ENCODE measurements at places on chromosomes 2 and 18.

DNA sequence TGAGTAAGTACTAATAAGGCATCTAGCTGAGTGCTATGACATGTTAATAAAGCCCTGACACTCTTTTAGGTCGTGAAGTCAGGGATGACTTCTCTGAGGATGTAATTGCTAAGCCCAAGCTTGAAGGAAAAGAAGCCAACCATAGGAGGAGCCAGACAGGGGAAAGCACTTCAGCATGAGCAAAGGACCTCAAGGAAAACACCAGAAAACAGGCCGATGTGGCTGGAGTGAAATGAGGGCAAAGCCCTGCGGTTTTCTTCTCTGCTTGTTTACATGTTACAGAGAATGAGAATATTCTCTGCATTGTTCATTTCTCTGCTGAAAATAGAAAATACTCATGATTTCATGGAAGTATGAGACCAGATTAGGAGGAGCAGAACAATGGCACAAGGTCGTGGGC, 112.5 kb upstream of the ARHGAP28 start:
- no peak for DNase-seq

DNA sequence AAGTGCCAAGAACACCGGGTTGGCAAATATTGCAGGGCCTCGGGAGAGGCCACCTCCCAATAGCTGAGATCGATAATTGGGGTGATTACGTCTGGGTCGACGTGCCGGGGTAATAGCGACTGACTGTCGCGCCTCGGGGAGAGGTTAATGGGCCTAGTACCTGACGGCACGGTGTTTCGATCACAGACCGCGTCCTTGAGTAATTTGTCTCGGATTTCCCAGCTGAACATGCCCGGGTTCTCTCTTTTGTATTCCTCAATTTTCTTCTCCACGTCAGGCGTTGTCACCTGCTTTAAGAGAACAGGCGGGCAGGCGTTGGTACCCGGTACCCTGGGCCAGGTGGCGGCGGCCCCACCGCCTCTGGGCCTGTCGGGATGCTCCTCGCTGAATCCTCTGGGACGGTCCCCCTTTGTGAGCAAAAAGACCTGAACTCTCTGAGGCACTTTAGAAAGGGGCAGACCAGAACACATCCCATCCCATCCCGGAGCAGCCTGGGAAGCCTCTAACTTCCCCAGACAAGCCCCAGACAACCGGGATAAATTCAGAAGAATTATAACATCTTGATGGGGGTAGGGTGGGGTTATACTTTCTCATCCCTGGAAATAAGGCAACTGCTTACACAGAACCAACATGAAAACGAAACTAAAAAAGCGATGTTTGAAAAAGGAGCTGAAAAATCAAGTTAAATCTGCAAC, 3.3 kb downstream of the PAX3 start:
- no peak for DNase-seq

DNA sequence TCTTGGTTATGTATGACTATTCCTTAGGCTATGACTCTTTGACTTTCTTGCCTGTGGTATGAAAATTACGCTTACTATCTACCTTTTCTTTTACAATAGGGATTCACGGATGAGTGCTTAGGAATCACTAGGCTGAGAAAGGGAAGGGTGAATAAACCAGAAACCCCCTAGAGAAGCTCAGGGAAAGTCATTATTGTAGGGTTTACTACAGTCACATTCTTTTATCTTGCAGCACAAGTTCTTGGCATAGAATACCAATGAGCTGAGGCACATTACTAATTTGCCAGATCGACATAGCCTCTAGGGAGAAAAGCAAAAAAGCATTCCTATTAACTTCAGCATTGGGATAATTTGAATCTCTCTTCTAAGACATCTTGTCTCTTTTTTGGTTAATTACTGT, 103.3 kb downstream of the ST6GAL2 start:
- no peak for DNase-seq

DNA sequence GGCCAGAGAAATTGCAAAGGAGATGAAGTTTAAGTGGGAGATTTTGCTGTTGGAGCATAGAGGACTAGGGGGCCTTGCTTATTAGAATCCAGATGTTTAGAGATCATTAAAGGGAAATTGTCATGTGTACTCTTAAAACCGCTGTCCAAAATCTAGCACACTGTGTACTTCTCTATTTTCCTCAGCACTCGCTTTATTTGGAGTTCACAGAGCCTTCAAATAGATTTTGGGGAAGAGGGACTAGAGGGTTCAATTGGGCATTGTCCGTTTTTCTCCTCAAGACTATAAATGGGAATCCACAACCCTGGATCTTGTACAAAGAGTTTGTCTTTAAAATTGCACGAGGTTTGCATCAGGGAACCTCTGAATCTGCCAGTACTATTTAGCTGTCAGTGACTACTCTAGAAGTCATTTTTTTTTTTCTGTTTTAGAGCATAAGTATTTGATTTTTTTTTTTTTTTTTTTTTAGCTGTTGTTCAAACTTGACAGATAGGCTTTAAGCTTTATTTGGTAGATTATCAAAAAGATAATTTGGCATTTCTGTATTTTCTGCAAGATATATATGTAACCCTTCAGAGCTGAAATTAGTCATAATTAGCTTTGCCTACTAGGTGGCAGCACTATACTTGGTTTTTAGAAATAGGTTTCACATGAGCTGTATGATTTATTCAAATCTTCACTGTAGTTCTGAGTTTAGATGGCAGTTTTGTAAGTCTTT, 14.2 kb downstream of the PMS1 start:
- DNase-seq, result no peak

- DNase-seq, result no peak
These were observed 6.0 kb downstream of the DDX18 start for GRCh38 chr2:117820444-117820843.

- no peak for DNase-seq
These were observed 190.7 kb downstream of the NCKAP5 start for GRCh38 chr2:133377599-133377998.

DNA sequence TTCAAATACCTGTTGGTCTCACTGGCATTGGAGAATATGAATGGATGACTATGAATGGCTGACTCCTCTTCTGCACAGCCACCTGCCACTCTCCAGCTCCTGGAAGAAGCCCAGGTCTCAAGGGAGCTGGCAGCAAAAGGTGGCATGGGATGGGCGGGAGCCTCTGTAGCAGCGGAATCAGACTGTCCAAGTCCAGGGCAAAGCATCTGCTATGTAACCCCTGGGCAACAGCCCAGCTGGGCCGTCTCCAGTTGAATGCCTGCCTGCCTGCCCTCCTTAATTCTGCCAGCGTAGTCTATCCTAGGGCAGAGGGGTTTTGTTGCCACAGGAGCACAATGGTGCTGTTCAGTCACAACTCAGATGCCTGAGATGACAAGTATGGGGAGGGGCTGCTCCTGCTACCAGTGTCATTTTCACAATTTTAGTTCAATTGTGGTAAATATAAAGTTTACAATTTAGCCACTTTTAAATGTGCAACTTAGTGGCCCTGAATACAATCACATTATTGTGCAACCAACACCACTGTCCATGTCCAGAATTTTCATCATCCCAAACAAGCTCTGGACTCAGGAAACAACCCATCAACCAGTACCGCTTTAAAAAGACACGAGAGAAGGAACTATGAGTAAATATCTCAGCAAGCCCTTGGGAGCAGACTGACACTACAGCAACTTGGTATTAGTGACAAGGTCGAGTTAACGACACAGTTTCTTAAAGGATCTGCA, 115.2 kb downstream of the MYO5B start:
- DNase-seq, result no peak

DNA sequence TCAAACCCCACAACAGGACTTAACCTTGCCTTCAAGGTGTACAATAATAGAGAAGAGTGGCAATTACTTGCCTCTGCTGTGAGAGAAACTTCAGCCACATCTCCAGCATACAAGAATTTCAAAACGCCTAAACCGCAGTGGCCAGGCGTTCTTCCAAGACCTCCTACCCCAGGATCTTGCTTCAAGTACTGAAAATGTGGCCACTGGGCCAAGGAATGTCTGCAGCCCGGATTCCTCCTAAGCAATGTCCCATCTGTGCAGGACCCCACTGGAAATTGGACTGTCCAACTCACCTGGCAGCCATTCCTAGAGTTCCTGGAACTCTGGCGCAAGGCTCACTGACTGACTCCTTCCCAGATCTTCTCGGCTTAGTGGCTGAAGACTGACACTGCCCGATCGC, 2.8 kb upstream of the CYB5A start:
- DNase-seq, result no peak

DNA sequence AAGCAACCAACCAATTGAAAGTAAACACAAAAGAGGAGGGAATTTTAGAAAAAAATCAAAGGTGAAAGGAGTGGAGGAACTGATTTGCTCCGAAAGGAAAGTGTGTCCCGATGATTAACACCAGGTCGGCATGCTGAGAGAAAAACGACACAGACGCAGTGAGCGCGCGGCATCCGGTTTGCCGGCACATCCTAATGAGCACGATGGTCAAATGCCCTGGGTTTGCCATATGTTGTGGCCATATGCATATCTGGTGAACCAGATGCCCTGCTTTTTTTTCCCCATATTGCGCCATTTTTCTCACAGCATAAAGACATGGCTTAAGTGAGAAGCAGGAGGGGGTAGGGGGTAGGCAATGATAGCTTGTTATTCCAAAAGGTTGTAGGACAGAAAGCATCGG, 626.7 kb downstream of the BCL11A start:
- no peak for DNase-seq

DNA sequence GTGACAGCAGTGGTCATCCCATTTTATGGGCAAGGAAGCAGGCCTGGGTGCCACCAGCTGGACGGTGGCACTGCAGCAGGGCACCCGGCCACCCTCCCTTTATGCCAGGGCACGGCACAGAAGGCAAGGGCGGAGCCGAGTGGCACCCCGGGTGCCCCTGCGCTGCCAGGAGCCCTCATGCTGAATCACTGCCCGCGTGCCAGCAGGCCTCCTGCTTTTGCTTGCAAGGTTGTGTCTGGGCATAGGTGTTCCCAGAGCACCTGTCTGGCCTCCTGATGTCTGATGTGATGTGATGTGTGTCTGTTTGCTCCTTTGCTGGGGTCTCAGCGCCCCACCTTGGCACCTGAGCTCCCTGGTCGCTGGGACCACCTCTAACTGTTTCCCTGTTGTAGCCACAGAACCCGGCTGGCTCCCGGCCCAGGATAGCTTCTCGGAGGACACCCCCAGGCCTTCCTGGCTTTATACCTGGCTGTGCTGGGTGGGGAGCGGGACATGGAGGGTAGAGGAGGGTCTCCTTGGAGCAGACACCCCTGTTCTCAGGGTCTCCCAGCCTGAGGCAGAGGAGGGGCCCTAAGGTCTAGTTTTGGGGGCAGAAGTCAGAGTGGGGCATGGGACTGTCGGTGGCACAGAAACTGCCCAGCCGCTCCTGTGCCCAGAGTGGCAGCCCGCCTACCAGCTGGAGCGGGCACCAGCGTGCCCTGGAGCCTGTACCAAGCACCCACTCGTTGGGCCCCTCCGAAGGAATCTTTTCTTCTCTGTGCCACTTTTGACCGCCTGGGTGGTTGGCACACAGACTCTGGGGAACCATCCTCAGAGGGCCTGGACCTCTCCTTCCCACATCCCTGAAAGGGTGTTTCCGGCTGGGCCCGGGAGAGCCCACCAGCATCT, 3.6 kb downstream of the GPC1 start:
- DNase-seq, result peak; percentile 16

DNA sequence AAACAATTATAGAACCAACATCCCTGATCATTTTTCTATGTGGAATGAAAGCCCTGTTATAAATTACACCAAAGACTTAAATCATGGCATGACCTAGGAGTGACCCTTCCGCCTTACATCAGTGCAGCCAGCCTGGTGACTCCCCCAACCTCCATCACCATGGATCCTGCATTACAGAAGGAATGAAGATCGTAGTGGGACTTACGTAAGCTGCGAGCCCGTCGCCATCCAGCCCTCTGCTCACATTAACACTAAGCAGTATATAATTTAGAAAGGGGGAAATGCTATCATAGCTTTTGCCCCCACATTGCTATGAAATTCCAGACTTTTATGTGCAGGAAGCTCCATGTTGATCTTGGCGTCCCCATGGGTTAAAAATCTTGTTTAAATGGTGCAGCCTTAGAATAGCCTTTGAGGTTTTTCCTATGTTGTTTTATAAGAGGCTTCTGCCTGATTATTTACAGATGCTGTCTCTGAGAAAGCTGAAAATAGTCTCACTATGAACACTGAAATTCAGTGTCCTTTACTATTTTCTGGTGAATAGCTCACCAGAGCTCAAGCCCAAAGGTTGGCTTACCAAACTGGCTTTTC, 76.3 kb downstream of the COLEC12 start:
- no peak for DNase-seq

- DNase-seq, result no peak
These were observed 28.4 kb upstream of the MALL start for GRCh38 chr2:110143982-110144381.

DNA sequence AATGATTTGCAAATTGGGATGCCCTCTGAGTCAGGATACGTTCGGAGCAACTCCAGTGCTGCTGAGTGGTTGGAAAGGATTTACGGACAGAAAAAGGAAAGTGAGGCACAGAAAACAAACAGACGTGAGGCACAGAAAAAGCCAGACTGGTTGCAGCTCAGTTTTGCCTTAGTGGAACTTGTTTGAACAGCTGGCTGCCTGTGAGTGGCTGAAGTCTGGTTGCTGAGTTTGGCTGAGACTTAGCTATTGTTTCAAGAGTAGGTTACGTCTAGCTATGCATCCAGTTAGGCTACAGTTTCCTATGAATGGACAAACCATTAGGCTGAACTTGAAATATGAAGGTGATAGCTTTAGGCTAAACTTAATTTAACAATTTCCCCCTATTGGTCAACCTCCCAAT, 256.6 kb downstream of the VAPA start:
- no peak for DNase-seq

DNA sequence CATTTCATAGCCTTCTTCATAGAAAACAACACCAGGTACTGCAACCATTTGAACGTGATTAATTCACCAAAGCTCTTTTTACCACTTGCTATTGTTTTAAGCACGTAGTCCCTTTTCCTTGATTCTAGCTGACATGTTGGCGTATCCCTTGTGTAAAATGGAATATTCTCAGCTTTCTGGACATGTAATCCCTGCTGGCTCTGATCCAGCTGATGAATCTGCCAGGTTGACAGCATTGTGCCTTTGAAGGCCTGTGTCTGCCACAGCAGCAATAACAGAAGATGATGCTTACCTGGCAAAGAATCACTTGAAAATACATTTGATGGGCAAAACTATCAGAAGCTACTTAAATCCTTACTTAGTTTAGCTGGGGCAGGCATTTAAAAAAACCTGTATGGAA, 81.0 kb upstream of the CCDC150 start:
- DNase-seq, result no peak

- peak; percentile 73 for DNase-seq
These were observed 128.0 kb downstream of the NFATC1 start for GRCh38 chr18:79523736-79524180.

GRCh38 chr2:177721087-177721486, 328.5 kb downstream of the AGPS start:
- no peak for DNase-seq

- DNase-seq, result no peak
These were observed 214.0 kb upstream of the TRIB2 start for GRCh38 chr2:12502759-12503158.

DNA sequence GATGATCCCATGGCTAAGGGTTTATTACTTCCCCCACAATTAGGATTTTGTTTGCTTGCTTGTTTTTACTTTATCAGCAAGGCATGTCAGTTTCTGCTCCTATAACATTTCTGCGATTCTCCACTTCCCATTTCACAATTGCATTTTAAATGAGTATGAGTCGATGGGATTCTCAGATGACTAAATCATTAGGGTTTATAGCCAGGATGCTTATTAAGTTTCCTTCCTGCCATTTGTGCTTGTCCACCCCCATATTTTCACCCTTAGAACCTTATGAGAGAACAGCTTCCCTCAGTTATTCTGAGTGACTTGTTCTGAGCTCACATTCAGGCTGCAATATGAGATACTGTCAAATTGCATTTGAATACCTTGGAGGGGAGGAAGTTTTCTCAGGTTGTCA, 37.9 kb upstream of the C1GALT1C1L start:
- no peak for DNase-seq

GRCh38 chr18:22349317-22349898, 68.3 kb downstream of the CTAGE1 start:
- no peak for DNase-seq

Measured in activated T-cell treated with anti-CD3 and anti-CD28 coated beads, Interleukin-2, amount 50 U/mL, for 1 hour (primary cell).